PC-9 (cell line): ENCODE measurements at places on chromosomes 12 and 14. TPM values are rescaled to one million over a fixed set of nuclear protein-coding genes. Genes with fewer than 3 reads are reported as not detected.

RPL6 gene
- 1,421 and 1,543 TPM in 2 replicates for total RNA-seq

FLVCR2 gene
- 12.4 and 35.7 TPM in 2 replicates for total RNA-seq

CCDC196 gene
- total RNA-seq: not detected in 2 replicates

LALBA gene
- total RNA-seq: not detected in 2 replicates

SLC35F4 gene
- total RNA-seq: not detected in 2 replicates

RPGRIP1 gene
- 0.75 and 2.1 TPM in 2 replicates for total RNA-seq

TMEM106C gene
- 99.4 and 100 TPM in 2 replicates for total RNA-seq

CEBPE gene
- not detected in 2 replicates for total RNA-seq

A2M gene
- not detected in 2 replicates for total RNA-seq

ASCL4 gene
- not detected in 2 replicates for total RNA-seq

TOMM20L gene
- total RNA-seq: not detected in 2 replicates

DNAJC22 gene
- total RNA-seq: 3.7 and 4.7 TPM in 2 replicates

DNA sequence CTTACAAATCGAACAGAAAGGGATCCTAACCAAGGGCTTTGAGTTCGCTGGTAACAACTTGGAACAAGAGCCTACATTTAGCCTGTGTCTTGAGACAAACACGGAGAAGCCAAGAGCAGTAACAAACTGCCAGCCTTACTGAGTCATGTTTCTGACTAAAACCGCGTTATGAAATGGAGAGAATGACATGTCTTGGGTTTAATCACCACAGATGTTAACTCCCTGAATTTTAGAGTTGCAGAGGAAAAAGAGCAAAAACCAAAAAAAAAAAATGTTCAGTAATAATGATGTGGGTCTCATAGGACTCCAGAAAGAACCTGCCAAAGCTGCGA, 1.0 kb downstream of the BLTP3B start:
- H3K27me3 ChIP-seq: no peaks in the 10 kb centered on the region
- no peaks in the 10 kb centered on the region for H3K36me3 ChIP-seq
- H3K4me3 ChIP-seq: peak overlapping the region; percentile 85
- no peak for DNase-seq

DNA sequence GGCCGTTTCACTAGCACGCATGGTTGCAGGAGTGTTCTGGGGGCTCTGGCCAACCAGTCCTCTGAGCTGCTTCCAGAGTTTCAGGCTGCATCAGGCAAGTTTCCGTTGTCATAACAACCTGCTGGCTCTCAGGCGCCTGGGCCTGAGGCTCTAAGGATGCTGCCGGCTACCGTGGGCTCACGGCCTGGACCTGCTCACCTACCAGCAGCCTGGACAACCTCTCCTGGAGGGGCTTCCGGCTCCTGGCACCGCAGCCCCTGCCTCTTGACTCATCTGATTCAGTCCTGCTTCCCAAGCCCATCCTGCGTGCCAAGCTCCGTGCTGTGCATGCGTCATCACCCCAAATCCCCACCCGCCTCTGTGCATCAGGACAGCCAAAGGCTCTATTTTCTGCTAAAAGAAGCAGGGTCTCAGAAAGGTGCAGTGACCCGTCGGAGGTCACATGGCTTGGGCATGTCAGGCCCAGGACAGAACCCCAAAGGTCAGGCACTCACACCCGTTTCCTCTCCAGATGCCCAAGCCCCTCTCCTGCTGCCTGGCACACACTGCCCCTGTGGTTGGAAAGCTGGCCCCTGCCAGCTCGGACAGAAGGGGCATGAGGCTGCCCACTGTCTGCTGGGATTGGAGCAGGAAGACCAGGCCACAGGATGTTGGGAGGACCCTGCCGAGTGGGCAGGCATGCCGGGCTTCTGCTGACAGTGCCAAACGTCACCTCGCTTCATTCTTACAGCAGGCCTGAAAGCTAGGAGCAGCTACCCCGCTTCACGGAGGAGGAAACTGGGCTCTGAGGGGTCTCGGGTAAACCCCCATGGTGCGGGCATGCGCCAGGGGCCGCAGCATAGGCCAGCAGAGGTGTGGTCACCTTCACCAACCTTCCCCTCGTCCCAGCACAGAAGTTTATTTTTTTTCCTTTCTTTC, 5.7 kb downstream of the BEGAIN start:
- no peaks in the 10 kb centered on the region for H3K4me1 ChIP-seq
- H3K27me3 ChIP-seq: peaks cover 3% of the 10 kb centered on the region; the same call in 1 of the 2 replicates
- no peak for DNase-seq
- H3K4me3 ChIP-seq: no peak overlapping the region
- no peaks in the 10 kb centered on the region for H3K36me3 ChIP-seq

DNA sequence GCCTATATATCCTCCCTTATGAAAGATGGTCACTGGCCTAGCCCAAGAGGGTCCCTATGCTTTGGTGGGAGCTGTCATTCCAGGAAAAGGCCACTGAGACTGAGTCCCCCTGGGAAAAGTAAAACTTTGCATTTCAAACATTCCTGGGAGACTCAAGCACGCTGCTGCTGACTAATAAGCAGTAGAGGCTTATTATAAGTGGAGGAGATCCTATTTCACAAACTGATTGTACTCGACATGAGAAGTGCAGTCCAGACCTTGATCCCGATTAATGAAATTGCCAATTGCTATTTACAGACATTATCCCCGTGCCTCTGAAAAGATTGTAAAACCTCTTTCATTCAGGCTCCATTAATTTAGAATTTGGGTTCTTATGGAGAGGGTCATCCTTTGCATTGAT, 96.6 kb downstream of the EMP1 start:
- no peaks in the 10 kb centered on the region for H3K27me3 ChIP-seq
- H3K4me3 ChIP-seq: no peak overlapping the region
- no peaks in the 10 kb centered on the region for H3K4me1 ChIP-seq
- no peak for DNase-seq
- H3K36me3 ChIP-seq: no peaks in the 10 kb centered on the region

DNA sequence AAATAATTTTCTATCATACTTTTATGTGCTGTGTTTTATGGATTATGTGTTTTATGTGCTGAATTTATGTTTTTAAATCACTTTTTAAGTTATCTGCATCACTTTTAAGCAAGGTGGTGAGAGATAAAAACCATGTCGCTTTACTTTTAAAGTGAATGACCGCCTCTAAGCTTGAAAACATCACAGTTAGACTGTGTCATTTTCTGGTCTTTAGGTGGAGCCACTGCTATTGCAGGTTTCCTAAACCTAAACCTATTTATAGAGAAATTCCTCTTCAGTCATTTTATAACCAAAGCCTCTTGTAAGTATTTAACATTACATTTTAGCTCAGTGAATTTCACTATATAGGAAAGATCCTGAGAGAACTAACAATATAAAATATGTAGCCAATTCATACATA, 21.0 kb upstream of the MDM2 start:
- DNase-seq: no peak
- no peaks in the 10 kb centered on the region for H3K36me3 ChIP-seq
- peak overlapping the region; percentile 57 for H3K27ac ChIP-seq
- H3K27me3 ChIP-seq: no peaks in the 10 kb centered on the region

- no peaks in the 10 kb centered on the region for H3K27me3 ChIP-seq
- no peaks in the 10 kb centered on the region; the same call in 1 of the 2 replicates for H3K36me3 ChIP-seq
- H3K27ac ChIP-seq: no peak overlapping the region
- H3K4me3 ChIP-seq: no peak overlapping the region
- no peak for DNase-seq
Observed at GRCh38 chr14:105139212-105139825, 29.3 kb downstream of the JAG2 start.

DNA sequence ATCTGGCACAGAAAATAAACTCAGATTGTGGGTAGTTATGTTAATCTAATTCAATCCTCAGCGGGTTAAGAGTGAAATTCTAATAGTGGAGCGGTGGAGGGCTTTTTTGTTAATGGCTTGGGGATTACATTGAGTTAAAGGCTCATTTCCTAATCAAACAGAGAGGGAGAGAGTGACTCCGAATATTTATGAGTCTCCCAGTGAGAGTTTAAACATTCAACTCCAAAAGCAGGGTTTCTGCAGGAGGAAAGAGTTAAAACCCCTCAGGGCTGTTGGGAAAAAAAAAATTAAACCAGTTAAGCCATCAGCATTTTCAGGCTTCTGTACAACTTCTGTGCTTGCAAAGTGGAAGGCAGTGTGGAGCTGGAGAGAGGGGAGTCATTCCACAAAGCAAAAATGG, 62.1 kb upstream of the ESRRB start:
- no peak for DNase-seq
- peaks cover 100% of the 10 kb centered on the region for H3K27me3 ChIP-seq
- no peaks in the 10 kb centered on the region for H3K36me3 ChIP-seq
- H3K4me3 ChIP-seq: no peak overlapping the region

GRCh38 chr12:98425859-98426258, 89.5 kb upstream of the TMPO start:
- H3K4me3 ChIP-seq: no peak overlapping the region
- DNase-seq: no peak
- peaks cover 6% of the 10 kb centered on the region for H3K4me1 ChIP-seq
- no peak overlapping the region for H3K27ac ChIP-seq
- no peaks in the 10 kb centered on the region for H3K36me3 ChIP-seq
- no peaks in the 10 kb centered on the region for H3K27me3 ChIP-seq

DNA sequence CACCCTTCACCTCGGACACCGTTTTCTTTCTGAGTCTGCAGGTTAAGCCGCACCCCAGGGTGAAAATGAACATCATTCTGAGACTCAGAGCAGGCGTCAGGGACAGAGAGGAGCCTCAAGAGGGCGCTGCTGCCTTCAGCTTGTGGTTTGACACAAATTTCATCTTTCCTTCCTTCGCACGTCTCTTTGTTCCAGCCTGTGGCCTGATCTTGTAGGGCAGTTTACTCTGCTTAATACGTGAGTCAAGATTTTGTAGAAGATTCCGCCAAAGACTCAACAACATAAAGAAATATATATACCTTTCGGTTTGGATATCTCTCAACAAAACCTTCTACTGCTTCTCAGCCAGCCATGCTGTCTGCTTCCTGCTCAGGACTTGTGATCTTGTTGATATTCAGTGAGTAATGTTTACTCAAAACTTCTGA, 329.3 kb upstream of the OR4E1 start:
- H3K4me3 ChIP-seq: no peak overlapping the region
- no peaks in the 10 kb centered on the region for H3K4me1 ChIP-seq
- no peaks in the 10 kb centered on the region for H3K27me3 ChIP-seq
- no peaks in the 10 kb centered on the region for H3K36me3 ChIP-seq
- no peak for DNase-seq
- no peak overlapping the region for H3K27ac ChIP-seq

- H3K4me3 ChIP-seq: no peak overlapping the region
- H3K36me3 ChIP-seq: no peaks in the 10 kb centered on the region
- no peaks in the 10 kb centered on the region for H3K4me1 ChIP-seq
- no peak overlapping the region for H3K27ac ChIP-seq
Observed at GRCh38 chr12:20314328-20314727, 54.0 kb upstream of the PDE3A start.

- H3K27ac ChIP-seq: no peak overlapping the region
- H3K4me3 ChIP-seq: no peak overlapping the region
- H3K36me3 ChIP-seq: no peaks in the 10 kb centered on the region
- H3K4me1 ChIP-seq: no peaks in the 10 kb centered on the region
- H3K27me3 ChIP-seq: no peaks in the 10 kb centered on the region
Observed at GRCh38 chr12:123243671-123244262, 10.5 kb downstream of the MTRFR start.

GRCh38 chr14:60905923-60906322, 75.0 kb downstream of the TRMT5 start:
- DNase-seq: no peak
- no peaks in the 10 kb centered on the region for H3K36me3 ChIP-seq
- no peak overlapping the region for H3K27ac ChIP-seq
- H3K27me3 ChIP-seq: no peaks in the 10 kb centered on the region
- H3K4me1 ChIP-seq: no peaks in the 10 kb centered on the region

DNA sequence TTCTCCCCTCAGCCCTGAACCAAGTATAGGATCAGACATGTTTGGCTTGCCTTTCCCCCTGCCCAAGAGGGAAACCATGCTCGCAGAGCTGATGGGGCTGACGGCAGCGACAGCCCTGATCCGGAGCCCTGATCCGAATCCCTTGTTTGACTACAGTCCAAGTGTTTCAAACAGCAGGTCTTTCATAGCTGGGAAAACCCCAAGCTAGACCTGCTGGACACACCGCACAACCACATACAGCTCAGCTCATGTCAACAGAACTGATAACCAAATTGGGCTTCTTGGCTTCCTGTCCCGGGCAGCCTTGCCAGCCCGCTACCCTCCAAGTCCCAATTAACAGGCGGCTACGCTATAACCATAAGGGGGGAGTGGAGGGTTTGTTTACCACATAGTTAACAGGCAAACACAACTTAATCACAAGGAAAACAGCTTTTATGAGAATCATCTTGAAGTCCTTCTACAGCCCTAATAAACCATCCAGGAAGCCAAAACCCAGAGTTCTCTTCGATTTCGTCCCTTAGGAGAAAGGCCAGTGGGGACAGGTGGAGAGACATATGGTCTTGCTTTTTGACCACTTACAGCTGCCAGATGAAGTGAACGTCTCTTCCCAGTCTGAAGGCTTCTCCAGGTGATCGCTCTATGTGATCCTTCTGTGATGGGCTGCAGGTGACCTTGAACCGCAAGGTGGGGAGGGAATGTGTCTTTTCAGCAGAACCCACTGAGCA, 64.5 kb upstream of the MANSC4 start:
- no peaks in the 10 kb centered on the region for H3K36me3 ChIP-seq
- H3K27me3 ChIP-seq: no peaks in the 10 kb centered on the region
- H3K4me1 ChIP-seq: no peaks in the 10 kb centered on the region
- no peak overlapping the region for H3K27ac ChIP-seq
- no peak for DNase-seq
- no peak overlapping the region for H3K4me3 ChIP-seq

- H3K27me3 ChIP-seq: no peaks in the 10 kb centered on the region; the same call in none of the 2 replicates
- no peak overlapping the region for H3K4me3 ChIP-seq
- H3K36me3 ChIP-seq: no peaks in the 10 kb centered on the region
- no peak overlapping the region for H3K27ac ChIP-seq
Observed at GRCh38 chr12:118625050-118625675, 248.8 kb downstream of the SUDS3 start.

DNA sequence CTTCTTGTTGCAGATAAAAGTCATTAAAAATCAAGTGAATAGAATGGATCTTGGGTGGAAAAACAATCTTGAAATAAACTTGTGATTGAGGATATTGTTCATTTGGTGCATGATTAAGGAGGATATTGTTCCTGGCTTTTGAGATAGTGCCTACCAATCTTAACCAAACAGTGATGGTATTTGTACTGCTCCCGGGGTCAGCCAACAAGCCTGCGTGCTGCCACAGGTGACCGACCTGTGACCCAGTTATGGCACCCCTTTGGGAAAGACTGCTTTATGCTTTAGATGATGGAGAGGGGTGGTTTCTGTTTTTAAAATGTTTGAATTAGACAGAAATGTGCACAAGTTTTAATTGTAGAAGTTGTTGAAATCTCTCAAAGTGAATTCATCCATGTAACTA, 41.6 kb downstream of the SUDS3 start:
- peaks cover 9% of the 10 kb centered on the region for H3K4me1 ChIP-seq
- no peaks in the 10 kb centered on the region for H3K27me3 ChIP-seq
- H3K27ac ChIP-seq: no peak overlapping the region
- no peak for DNase-seq
- no peak overlapping the region for H3K4me3 ChIP-seq
